ENCODE measurements at places on chromosomes 5 and 9.

DNA sequence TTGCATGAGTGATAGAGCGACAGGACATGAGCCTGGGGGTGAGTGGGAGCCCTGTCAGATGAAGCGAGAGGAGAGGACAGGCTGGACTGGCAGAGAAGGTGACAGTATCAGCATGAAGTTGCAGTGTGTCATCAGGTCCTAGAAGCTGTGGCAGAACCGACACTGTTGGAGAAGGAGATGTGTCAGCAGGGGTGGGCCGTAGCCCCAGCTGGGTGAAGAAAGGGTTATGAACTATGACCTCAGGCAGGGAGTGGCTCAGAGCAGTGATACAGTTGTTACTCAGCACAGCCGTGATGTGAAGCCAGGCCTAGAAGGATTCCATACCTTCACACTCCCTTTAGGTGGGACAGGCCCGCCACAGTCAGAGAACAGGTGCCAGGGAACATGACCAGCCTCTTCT is 7.6 kb downstream of the PCYOX1L start:
- DNase-seq: no peak

- DNase-seq: no peak
Measured at GRCh38 chr5:40676613-40677343, 2.9 kb upstream of the PTGER4 start.

DNA sequence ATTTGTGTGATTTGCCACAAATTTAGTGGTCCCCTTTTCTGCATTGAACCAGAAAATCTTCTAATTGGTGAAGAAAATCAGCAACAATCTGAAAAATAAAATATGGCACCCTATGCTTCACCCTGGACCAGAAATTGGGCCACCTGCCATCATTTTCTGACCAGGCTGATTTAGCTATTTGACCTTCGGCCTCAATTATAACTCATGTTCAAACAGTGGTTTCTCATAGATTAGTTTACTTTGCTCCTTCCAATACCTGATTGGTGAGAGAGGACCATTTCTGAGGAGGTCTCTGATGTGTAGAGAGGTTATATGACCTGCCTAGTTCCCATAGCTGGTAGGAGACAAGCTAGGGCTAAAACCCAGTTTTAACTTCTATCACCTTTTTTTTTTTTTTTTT is 59.0 kb downstream of the PTTG1 start:
- DNase-seq: no peak

DNA sequence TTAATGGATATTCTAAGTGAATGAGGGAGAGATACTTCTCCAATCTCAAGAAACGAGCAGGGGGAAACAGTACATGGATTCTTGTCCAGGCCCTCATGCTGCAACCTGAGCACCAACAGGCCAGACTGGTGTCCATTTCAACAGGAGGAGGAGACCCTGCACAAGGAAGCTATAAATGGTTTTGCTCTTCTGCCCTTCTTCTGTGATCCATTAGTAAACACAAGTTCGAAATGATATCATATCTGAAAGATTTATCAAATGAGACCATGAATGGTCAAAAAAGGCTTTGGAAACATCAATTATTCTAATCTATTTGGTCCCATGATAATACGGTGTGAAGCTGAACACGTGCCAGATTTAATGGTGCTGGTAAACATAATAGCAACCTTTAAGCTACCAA is 109.8 kb downstream of the NR6A1 start:
- no peak for DNase-seq

DNA sequence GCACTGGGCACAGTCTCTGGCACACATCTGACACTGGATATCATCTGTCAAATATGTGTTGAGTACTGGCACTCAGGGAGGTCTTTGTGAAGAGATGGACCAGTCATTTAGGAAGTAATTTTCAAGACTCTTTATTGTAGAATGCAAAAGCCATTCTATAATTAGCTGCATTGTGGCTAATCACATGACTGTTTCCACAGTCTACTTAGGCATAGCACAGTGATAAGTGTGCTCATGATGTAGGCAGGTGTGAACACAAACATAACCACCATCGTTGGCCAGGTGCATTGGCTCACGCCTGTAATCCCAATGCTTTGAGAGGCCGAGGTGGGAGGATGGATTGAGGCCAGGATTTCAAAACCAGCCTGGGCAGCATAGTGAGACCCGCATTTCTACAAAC is 62.2 kb downstream of the CFAP77 start:
- DNase-seq: no peak

DNA sequence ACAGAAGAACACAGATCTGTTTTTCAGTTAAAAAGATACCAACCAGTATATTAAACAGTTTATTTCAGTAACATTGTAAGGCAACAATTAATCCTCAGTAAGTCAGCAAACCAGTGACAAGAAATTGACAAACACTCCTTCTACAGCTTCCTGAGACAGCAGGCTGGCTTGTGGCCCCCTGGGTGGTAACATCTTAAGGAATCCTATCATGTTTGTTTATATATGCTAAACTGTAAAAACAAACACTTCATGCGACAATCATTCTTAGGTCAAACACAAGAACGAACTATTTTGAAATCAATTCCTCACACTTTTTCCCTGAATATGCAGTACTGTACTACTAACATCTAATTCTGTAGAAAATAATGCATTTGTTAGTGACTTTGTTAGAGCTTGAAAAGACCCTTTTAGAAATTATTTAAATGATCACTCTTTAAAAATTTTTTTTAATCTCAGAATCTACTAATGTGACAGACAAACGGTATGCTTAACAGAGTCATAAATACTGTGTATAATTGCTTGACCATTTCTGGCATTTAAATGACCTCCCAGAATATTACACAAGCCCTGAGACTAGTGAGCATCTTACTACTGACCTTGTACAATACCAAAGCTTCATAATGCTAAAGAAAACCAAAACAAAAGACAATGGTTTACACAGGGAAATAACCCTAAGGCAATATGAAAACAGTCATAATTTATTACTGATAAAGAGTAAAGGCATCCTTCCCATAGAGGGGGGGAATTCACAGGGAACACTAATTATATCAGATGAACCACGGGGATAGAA is 48.2 kb downstream of the ERMP1 start:
- DNase-seq: no peak

DNA sequence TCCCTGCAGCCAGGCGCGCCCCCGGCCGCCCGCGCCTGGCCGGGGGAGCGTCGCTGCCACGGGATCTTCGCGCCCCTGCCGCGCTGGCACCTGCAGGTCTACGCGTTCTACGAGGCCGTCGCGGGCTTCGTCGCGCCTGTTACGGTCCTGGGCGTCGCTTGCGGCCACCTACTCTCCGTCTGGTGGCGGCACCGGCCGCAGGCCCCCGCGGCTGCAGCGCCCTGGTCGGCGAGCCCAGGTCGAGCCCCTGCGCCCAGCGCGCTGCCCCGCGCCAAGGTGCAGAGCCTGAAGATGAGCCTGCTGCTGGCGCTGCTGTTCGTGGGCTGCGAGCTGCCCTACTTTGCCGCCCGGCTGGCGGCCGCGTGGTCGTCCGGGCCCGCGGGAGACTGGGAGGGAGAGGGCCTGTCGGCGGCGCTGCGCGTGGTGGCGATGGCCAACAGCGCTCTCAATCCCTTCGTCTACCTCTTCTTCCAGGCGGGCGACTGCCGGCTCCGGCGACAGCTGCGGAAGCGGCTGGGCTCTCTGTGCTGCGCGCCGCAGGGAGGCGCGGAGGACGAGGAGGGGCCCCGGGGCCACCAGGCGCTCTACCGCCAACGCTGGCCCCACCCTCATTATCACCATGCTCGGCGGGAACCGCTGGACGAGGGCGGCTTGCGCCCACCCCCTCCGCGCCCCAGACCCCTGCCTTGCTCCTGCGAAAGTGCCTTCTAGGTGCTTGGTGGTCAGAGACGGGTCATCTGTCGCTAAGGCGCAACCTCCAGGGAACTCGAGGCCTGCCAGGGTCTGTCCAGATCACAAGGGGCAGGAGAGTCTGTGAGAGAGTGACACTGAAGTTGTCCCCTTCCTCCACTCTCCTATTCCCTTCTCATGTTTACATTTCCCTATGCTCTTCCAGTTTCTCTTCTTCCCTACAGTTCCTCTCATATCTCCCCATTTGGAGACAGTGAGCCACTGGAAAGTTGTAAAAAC is 1.3 kb downstream of the GPR150 start:
- peak; percentile 33 for DNase-seq

DNA sequence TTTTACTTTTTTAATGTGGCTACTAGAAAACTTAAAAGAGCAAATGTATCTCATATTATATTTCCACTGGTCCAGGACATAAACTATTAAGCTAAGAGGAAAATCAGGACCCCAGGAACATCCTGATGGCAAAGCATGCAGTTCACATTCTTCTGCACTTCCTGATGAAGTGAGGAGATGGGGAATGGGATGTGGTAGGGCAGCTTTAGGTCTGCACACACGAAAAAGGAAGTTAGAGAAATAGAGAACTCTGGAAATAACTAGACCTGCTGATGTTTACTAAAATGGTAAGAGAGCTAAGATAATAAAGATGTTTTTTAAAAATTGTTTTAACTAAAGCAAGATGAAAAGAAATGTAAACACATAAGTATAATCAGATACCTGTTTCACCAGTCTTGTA is 39.7 kb upstream of the NIPBL start:
- DNase-seq: no peak

DNA sequence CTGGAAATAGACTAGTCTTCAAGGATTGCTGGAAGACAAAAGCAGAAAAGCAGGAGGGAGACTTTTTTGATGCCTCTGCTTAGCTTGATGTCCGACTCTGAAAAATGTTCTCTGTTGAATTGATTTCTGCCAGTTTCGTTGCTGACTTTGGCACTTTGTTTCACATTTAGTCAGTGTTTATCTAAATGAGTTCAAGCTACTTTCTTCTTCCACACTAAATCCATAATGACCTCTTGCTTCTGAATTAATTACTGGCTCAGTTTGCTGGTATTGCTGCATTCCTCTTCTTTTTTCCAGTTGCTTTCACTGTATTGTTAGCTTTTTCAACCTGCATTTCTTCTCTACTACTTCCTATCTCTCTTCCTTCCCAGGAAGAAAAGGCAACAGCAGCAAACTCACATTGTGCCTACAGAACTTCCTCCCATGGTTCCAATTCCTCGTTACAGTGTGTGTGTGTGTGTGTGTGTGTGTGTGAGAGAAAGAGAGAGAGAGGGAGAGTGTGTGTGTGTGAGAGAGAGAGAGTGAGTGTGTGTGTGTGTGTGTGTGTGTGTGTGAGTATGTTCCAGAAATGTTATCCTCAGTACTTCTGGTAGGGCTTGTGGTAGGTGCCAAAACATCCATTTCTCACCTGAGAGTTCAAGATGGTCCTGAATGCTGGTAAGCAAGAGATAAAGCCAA is 234.8 kb downstream of the CSNK1G3 start:
- no peak for DNase-seq

DNA sequence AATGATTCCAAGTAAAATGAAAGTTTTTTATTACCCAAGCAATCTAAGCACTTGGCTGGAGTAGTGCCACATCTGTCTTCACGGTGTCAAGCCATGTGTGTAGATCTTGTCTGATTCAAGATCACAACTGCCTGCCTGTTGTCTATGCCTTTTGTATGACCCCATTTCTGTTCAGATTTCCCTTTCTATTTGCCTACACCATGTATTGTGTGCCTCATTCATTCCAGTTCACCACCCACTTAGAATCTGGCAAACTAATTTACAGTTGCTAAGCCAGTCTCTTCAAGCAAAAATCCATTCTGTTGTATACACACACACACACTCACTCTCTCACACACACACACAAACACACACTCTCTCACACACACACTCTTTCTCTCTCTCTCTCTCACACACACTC is 33.7 kb downstream of the GLDC start:
- DNase-seq: no peak

DNA sequence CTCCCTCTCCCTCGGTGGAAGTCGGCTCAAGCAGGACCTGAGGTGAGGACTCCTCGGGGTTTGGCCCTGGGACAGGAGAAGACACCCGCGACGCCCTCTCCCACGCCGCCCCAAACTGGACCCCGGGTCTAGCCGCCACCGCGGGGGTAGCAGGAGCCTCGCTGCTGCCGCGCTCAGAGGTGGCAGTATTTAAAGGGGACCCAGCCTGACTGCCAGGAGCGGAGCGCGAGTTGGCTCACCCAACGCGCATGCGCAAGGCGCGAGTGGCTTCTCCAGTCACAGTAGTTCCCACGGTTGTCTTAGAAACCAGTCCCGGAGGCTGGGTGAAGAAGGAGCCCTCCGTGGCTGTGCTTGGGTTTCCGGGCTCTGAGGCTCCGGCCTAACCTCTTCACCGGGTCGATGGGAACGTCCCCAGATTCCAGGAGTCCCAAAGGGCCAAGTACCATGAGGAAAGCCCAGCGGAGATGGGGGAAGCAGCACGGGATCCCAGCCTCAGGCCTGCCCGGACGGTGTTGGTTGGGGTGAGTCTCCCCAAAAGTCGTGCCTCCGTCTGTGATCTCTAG is 477.8 kb downstream of the SPATA31A7 start:
- no peak for DNase-seq

DNA sequence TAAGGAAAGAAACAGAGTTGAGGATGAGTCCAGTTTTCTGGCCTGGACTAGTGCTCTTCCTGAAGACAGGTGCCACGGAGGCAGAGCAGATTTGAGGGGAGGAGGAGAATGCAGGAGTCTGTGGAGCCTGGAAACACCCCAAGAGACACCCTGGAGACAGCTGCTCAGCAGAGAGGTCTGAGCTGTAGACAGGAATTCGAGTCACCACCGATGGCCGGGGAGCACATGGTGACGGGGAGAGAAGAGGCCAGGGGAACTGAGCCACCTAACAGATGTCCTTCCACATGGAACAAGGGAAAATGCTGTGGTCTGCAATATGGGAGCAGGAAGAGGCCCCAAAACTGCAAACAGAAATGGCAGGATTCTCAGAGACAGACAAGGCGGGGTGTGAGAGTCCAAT is 22.9 kb downstream of the CPLX2 start:
- no peak for DNase-seq

DNA sequence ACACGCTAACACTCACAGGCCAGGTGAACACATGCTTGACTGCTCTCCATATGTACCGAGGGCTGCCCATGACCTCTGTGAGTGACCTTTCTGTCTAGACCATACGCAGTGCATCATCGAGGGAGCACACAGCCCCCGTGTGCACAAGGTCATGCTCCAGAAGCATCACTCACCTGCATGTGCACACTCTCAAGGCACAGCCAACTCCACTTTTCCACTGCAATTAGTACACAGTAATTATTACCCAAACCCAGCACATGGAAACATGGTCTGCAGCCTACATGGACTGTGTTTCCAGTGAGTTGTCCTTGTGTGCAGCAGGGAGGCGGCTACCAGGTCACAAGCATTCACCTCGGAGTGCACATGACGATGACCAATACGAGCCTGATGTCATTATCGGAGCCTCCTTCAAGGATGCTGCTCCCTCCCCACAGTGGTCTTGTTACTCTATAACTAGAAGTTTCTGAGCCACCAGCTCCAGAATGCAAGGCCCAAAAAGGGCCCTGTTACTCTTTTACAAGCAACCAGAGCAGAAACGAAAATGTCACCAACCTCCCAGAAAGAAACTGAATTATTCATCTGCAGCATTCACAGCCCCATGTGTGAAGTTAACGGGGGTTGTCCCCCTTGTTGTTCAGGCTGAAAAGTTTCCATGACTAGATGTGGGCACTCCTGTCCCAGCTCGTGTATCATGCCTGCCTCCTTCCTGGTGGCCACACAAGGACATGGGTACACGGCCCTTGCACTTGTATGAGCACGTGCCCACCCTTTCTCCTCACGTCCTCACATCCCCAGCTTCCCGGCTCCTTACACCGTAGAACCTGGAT is 31.2 kb downstream of the SEMA4D start:
- peak; percentile 40 for DNase-seq

Measured in adrenal gland (tissue), 19 donors.